ENCODE measurements at places on chromosomes 5 and 9. TPM values are rescaled to one million over a fixed set of nuclear protein-coding genes. Genes with fewer than 3 reads are reported as not detected.
A peak's percentile ranks its signal among the peaks of the same experiment; 100 is the strongest.

Gene CDH12
- 6.0 TPM for polyA plus RNA-seq

Gene TRPM3
- 11.2 TPM for polyA plus RNA-seq

Gene PTCD2
- 11.5 TPM for polyA plus RNA-seq

Gene DIPK1B
- 48.0 TPM for polyA plus RNA-seq

Gene OLFML2A
- polyA plus RNA-seq, result 27.6 TPM

Gene IL5
- polyA plus RNA-seq, result not detected

Gene NRARP
- 8.5 TPM for polyA plus RNA-seq

Gene SPAG8
- polyA plus RNA-seq, result 8.6 TPM

Gene PRRC2B
- polyA plus RNA-seq, result 247 TPM

Gene SVEP1
- polyA plus RNA-seq, result 7.9 TPM

Gene MAMDC4
- 9.5 TPM for polyA plus RNA-seq

DNA sequence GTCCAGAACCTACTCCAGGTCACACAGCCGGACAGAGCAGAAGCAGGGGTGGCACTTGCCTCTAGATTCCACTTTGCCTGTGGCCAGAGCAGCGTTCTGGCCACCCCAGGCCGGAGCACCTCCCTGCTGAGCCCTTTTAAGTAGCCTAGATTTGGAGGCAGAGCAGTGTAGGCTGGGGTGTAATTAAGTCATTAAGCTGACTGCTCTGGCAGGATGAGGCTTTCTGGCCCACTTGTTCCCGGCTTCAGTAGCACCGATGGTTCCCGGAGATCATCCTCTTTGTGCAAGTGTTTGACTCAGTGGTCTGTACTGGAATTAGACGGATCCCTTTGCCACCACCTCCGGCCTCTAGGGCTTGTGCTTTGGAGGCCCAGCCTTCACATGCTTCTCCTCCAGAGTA lies 281.9 kb upstream of the ANKRD55 start:
- DNase-seq, result no peak

- DNase-seq, result no peak
These were observed 17.0 kb upstream of the ADAM19 start for GRCh38 chr5:157592594-157592993.

DNA sequence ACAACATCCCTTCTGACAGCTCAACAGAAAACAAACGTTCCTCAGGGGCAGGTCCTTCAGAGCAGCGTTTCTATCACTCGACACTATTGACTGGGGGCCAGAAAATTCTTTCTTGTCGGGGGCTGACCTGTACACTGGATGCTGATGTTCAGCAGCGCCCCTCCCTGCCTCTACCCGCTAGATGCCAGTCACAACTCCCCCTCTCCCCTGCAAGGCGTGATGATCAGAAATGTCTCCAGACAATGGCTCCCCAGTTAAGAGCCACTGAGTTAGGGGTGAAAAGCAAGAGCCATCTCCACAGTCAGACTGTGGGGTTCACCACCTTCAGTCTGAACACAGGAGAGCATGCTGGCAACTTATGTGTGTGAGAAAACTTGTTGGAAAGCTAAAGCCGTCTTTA lies 39.8 kb downstream of the SERINC5 start:
- DNase-seq, result no peak

DNA sequence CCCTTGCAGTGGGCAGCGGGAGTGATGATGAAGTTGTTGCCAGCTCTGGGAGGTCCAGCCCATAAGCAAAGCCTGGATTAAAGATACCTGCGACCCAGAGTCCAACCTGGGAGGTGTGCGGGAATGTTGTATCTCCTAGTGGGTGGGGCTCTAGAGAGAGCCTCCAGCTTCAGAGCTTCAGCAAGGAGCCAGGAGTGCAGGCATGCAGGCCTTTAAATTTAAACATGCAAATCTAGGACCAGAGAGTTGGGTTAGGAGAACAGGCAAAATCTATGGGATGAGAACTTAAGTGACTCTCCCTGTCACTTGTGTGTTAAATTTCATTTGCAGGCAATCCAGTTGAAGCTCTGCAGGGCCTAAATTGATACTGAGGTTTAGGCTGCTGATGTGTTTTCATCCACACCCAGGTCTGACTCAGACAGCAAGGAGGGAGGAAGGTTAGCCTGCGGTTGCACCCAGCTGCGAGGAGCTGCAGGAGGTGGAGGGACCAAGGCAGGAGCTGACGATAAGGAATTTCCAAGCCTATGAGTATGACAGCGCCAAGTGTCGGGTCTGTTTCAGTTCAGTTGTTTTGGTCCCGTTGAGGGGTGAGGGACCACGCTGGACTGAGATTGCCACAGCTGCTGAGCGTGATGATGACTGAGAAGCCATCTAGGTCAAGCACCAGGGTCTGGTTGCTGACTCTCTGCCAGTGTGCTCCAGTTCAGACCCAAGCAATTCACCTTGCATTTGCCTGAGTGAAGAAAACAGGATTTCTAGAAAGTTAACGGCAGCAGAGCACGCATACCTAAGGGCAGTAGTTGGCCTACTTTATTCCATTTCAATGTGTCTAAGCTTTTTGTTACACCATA lies 243.0 kb downstream of the ICE1 start:
- DNase-seq, result no peak

DNA sequence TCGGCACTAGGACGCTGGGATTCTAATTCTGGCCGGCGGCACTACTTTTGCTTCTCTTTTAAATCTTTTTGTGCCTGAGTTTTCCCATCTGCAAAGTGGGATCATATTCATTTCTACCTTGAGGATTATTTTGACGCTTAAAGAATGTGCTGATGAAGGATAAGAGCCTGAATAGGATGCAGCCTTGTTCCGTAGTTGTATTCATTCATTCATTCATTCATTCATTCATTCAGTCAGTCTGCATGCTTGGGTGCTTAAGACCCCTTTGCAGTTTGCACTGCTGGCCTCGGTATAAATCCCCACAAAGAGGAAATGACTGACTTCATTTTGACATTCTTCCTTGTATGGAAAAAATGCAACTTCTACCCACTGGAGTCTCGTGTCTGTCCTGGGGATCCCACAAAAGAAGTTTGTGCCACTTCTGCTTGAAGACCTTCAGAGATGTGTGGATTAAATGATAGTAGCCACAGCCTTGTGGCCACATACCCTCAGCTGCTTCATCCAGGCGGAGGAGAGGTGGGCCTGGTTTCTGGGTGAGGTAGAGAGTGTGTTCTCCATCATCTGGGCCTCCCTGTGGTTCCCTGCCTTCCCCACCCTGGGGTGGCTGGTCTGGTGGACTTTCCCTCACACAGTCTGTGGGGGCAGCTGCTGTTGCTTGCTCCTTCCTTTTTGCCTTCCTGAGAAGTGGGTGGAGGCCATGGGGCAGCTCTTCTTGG lies 62.6 kb downstream of the PPARGC1B start:
- DNase-seq, result no peak

GRCh38 chr9:95907794-95908193 lies 32.3 kb downstream of the ERCC6L2 start:
- DNase-seq, result no peak

GRCh38 chr5:60649288-60649917 lies 50.6 kb downstream of the DEPDC1B start:
- DNase-seq, result no peak

GRCh38 chr5:168750926-168751325 lies 171.8 kb upstream of the PANK3 start:
- DNase-seq, result no peak

DNA sequence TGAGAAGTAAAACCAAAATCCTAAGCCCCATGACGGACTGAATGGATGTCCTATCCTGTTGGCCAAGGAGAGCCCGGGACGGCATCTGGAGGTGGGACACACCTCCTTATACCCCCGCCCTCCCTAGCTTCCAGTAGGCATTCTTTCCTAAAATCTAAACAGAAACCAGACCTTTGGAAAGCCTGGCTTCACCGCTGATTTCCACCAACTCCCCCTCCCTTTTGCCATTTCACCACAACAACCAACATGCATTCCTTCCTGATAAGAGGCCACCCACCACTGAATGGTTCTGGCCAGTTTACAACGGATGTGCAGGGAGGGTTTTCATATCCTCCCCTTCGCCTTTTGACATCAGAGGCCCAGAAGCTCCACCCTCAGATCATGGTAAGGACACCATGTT lies 9.2 kb upstream of the RARS1 start:
- no peak for DNase-seq

- DNase-seq, result no peak
These were observed 70.1 kb downstream of the RFX3 start for GRCh38 chr9:3455717-3456116.

GRCh38 chr5:103450333-103451061 lies 112.1 kb downstream of the NUDT12 start:
- DNase-seq, result no peak

GRCh38 chr5:71937921-71938698 lies 169.2 kb upstream of the MAP1B start:
- no peak for DNase-seq

GRCh38 chr9:5580650-5581049 lies 48.3 kb upstream of the RIC1 start:
- no peak for DNase-seq

- DNase-seq, result no peak
These were observed 248.7 kb downstream of the NR3C1 start for GRCh38 chr5:143154510-143155370.

DNA sequence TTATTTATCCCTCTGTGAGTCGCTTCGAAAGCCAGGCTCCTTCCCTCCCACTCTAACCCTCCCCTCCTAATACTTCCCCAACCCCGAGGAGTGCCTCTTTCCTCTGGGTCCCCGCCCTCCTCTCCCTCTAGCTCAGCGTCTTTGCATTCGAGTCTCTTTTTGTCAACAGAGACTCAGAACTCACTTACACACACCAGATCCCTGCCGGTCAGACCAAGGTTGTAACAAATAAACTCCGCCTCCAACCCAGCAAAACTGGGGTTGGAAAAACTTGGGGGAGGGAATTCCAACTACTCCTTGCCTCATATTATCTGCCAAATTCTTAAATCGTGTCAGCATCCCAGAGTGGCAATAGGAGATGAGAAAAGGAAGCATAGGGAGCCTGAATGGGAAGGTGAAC lies at the start of gene HTR1A:
Gene HTR1A (minus strand): TSS at position 167 of the 400 bp plus-strand sequence. CDS start 726 bp downstream, outside the sequence.
- no peak for DNase-seq

- DNase-seq, result no peak
These were observed 70.5 kb downstream of the DMRT2 start for GRCh38 chr9:1120500-1121165.

DNA sequence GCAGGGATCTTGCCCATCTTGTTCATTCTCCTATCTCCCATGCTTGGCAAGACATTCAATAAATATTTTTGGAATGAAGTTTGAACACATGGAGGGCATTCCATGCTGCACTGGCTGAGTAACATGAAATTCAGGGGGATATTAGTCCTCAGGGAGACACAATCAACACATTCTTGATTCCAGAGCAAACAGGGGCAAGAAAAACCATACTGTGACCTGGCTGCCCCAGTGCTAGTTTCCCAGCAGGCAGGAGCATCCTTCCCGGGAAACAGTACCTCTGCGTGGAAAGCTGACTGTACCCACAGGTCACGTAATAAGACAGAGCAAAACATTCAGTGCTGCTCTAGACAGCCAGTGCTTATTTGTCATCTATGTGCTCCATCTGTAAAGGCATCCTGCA lies 66.3 kb upstream of the SPOCK1 start:
- no peak for DNase-seq

DNA sequence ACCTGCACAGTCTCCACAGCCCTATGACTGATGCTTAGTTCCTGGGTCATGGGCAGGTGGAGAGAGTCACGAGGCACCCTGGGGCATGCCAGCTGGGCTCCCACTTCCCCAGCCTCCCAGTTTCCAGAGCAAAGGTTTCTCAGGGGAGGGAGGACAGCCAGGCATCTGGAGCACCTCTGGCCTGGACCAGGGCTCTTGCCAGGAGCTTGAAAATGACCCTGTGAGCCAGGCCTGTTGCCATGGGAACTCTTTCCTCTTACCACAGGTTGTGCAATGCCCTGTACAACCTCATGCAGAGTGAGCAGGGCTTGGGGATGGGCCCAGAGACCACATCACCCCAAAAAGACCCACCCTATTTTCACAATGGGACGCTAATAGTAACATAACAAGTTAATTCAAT lies 113.1 kb downstream of the PSD2 start:
- no peak for DNase-seq

GRCh38 chr9:36423206-36423605 lies 23.1 kb upstream of the RNF38 start:
- DNase-seq, result no peak

GRCh38 chr5:97063251-97063650 lies 79.2 kb downstream of the LIX1 start:
- DNase-seq, result no peak

DNA sequence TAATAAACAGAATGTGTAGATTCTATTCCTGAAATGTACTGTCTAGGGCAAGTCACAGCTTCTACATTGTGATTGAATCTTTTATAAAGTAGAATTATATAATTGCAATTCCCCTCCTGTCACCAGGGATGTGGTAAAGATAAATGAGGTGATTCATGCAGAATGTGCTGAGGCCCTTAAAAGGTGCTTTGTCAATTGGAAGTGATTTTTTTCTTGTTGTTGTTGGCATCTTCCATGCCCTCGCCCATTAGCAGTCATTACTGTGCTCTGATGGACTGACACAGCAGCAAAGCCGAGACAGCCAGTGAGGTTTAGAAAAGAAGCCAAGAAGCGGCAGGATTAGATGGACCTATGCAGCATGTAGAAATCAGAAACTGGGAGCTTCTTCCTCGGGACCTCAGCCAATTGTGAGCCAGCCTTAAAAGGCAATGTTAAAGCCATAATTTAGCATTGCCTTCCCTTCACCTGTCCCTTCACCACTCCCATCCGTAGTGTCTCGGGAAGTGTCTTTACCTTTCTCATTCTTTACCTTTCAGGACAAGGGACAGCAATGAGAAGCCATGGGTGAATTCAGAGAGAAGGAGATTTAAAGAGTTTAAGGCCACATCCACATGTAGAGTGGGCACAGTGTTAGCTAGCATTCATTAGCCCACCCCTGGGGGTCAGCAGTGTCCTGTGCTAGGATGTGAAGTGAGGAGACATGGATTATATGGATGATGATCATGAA lies 257.8 kb downstream of the PLK2 start:
- no peak for DNase-seq

GRCh38 chr9:20312732-20313131 lies 309.6 kb downstream of the MLLT3 start:
- DNase-seq, result no peak

GRCh38 chr9:102922526-102922925 lies 72.6 kb upstream of the CYLC2 start:
- DNase-seq, result no peak

DNA sequence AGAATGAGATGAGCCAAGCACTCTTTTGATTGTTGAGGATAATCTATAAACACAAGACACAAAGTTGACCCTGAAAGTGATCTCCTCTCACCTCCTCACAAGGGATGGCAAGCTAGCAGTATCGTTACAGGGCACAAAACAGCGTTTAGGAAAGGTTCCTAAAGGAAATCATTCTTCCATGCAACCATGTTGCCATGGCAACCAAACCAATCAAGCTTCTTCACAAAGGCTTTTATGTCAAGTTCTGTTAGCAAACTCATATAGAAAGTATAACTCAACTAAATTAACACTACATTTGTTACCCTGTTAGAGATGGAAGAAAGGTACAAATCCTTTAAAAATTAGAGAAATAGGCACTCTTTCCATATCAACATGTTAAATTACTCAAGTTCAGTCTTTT lies 1016.8 kb upstream of the DMAC1 start:
- peak; percentile 68 for DNase-seq

- no peak for DNase-seq
These were observed 3.4 kb downstream of the IL13 start for GRCh38 chr5:132661231-132662003.

GRCh38 chr9:126754436-126755316 lies 50.2 kb upstream of the ZBTB43 start:
- no peak for DNase-seq

Data from renal pelvis (tissue), 12 donors.